Activated CD4-positive, alpha-beta T cell treated with anti-CD3 and anti-CD28 coated beads, Interleukin-2, amount 10 ng/mL, durations not matched to agents 24 days and 14 days (primary cell): ENCODE measurements at places on chromosomes 12 and 14.

DNA sequence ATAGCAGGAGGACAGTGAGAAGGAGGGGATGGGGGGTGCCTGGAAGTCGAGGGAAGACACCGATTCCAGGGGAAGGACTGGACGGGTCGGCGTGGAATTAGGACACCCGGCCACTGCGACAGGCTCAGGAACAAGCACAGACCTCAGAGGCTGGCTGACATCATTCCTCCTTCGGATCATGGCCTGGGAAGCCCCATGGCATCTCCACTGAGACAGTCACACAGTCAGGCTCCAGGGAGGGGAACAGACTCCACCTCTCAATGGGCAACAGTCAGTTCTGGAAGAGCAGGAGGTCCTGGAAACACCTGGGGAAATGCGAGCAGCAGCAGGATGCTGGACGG lies 67.9 kb upstream of the FBRSL1 start:
- no peak for DNase-seq

- no peak for DNase-seq
Observed at GRCh38 chr12:131635491-131636122, 75.3 kb upstream of the SFSWAP start.

DNA sequence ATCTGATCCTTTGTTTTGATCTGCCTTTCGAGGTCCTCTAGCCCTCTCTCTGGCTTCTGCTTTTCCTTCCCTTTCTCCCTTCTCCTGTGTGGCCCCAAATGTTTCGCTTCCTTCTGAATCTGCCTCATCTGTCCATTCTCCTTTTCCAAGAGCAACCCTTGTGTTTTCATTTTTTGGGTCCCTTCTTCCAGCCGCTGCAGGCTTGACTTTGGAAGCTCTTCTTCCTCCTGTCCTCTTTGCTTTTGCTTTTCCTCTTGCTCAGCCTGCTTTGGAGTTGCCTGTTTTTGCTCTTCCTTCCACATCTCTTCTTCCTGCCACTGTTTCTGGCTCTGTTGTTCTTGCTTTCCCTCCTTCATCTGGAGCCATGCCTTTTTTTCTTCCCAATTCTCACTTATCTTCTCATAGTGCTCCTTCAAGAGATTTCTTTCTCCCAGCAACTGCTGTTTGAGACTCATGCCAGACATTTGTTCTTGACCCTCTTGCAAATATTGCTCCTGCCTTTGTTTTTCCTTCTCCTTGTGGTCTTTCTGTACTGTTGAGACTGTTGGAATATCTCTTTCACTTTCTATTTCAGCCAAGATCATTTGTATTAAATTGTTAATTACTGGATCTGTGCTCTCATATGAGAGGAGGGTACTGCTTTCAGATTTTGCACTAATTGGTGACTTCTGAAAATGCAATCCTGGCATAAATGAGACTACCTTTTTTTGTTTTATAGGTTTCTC lies 42.4 kb downstream of the FAM186A start:
- DNase-seq, result no peak

- no peak for DNase-seq
Observed at GRCh38 chr12:92155733-92156132, 10.1 kb upstream of the BTG1 start.

DNA sequence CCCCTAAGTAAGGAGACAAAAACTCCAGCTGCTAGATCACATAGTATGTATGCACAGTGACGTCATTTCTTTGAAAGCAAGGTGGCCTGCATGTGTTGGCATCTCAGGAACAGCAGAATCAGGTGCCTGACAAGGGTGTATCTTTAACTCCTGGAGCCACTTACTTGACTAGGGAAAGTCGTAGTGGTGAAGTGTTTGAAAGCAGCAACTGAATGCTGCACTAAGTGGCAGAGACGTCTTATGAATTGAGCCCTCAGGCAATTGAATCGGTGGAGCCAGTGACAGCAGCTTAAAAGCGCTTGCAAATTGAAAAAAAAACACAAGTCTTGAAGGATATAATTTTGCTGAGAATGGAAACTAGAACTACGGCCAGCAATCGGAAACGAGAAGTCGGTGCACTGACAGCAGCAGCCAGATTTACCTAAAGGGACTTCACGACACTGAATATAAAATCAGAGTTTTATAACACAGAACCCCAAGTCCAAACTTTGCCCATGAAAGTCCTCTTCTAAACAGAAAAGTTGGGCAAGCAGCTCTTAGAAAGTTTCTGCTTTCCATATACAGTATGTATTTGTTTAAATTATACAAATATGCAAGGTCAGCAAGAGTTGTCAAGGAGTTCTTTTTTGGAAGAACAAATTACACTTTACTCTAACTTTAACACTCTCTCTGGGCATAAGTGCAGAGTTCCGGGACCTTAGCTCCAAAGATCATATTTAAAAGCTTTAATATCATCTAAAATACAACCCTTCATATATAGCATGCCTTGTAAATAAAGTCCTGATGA lies 1.1 kb downstream of the IGF1 start:
- peak; percentile 74 for DNase-seq

GRCh38 chr12:31897781-31898503 lies 61.3 kb upstream of the RESF1 start:
- no peak for DNase-seq

GRCh38 chr12:105409801-105410471 lies 79.4 kb downstream of the C12orf75 start:
- no peak for DNase-seq

- DNase-seq, result no peak
Observed at GRCh38 chr14:101467181-101467926, 93.9 kb upstream of the DIO3 start.

DNA sequence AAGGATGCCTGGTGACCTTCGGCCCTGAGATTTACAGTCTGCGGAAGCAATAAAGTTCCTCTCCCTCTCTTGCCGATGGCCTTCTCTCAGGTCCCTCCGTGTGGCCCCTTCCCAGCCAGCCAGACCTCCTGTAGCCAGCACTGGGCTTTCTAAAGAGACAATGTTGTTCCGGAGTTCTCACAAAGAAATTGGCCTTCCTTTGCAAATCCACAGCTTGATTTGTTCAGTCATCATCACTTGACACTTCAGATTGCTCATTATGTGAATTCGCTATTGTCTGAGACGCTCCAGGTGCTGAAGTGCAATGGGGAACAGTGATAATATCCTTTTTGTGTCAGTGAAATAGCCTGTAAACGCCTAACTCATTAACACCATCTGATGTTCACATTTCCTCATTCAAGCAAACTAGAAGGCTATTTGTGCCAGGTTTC lies 43.7 kb upstream of the GPHB5 start:
- no peak for DNase-seq

GRCh38 chr12:29164477-29165393 lies 15.7 kb downstream of the FAR2 start:
- peak; percentile 47 for DNase-seq

GRCh38 chr12:94813314-94813713 lies 163.0 kb upstream of the TMCC3 start:
- no peak for DNase-seq

GRCh38 chr14:32078858-32079216 lies 1.7 kb downstream of the ARHGAP5 start:
- peak; percentile 61 for DNase-seq

- peak; percentile 16 for DNase-seq
Observed at GRCh38 chr12:5520831-5521230, 88.9 kb downstream of the NTF3 start.

DNA sequence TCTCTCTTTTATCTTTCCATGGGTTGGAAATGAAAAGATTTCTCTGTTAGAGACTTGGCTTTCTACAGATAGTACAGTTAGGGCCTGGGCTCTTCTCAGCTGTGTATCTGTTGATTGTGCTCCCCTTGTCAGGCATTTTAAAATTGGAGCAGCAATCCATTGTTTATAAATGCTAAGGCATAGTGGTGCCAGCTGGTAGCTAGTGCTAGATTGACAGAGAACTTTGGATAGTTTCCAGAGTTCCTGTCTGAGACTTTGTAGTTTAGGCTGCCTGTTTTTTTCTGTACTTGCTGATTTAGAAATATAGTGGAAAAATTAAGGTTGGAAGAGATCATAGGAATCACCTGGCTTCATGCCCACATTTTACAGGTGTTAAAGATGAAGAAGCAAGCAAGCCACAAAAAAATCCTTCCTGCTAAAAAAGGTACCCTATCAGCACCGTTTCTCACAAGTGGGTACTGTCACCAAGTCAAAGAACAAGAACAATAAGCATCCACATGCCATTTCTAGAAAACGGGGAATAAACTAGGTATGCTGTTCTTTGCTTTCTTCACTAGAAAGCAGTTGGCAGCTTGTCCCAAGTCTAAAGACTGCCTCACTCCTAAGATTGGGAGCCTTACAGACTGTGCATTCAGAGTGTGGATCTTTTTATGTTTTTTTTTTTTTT lies 6.2 kb downstream of the TTLL5 start:
- DNase-seq, result no peak

DNA sequence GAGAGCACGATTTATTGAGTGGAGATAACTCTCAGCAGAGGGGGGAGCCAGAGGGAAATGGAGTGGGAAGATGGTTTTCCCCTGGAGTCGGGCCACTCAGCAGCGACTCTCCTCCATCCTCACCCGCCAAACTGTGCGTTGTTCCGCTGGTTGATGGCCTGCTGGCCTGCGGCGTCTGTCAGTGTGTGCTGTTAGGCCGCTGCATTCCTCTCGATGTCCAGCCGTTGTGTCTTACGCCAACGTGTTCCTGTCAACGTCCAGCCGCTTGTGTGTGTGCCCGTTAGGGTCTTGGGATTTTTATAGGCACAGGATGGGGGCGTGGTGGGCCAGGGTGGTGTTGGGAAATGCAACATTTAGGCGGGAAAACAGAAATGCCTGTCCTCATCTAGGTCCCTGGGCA lies 69.2 kb downstream of the PTPRQ start:
- DNase-seq, result no peak

DNA sequence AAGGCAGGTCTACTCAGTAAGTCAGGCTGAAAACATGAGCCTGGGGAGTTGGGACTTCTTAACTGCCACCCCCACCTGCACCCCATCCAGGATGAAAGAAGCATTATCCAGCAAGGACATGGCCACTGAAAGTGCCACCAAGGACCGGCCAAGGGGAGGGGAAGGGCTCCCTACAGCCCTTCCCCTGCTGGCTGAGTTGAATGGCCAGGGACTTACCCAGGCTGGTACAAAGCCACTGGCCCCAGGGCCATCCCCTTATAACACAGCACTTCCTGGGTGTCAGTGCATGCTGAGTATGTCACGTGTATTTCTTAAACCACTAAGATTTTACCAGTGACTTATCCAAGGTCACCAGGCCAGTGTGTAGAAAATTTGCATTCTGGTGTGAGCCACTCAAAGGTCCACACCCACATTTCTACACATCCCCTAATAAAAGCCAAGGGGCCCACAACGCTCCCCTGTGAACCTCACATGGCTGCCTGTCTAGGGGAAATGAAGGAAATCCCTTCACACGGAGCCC lies 29.3 kb upstream of the ZFP36L1 start:
- peak; percentile 64 for DNase-seq

- DNase-seq, result no peak
Observed at GRCh38 chr14:68589447-68590200, 203.2 kb downstream of the ZFP36L1 start.

DNA sequence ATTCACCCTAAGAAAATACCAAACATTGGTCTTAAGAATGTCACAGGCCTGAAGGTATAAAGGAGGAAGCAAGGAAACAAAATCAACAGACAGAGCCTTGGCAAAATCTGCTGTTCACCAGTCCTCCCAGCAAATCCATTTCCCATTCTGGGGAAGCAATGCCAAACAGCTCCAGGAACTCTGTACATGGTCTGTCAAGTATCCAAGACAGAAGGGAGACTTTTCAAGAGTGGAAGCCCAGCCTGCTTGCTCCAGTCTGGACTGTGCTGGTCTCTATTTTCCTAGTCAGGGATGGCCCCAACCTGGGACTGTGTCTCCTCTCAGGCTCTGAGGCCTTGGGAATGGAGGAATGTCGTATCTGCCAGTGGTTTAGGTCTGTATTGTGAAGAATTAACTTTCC lies 251.5 kb downstream of the DAD1 start:
- DNase-seq, result no peak

DNA sequence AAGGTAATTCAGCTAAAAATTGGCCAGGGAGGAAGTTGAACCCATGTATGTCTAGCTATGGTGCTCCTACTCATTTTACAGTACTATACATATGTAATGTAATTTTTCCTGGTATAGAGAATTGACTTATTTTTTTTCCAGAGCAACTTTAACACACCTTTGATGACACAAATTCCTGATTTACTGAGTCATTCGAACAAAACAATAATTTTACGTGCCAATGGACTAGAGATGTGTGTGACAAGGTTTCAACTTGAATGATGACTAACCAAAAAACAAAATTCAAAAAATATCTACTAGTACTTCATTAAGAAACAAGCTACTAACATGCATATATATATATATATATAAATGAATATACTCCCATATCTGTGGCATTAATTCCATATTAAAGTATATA lies 180.5 kb downstream of the KITLG start:
- DNase-seq, result no peak

DNA sequence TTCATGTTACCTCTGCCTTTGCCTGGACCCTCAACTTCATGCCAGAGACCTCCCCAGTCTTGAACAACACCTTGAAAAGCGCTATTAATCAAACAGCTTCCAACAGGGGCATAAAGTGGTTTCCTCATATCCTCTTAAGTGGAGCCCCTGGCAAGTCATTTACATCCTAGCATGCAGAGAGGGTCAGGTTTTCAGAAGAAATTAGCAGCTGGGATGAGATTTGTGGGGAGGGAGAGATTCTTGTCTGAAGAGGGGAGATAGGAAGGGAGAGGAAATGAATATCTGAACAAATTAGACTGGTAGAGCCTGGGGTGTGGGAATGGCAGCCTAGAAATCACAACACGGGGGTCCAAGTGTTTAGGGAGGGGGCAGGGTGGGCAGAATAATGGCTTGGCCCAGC lies 45.6 kb downstream of the CALM1 start:
- DNase-seq, result no peak

- DNase-seq, result no peak
Observed at GRCh38 chr12:55862286-55862685, 19.6 kb upstream of the MMP19 start.

DNA sequence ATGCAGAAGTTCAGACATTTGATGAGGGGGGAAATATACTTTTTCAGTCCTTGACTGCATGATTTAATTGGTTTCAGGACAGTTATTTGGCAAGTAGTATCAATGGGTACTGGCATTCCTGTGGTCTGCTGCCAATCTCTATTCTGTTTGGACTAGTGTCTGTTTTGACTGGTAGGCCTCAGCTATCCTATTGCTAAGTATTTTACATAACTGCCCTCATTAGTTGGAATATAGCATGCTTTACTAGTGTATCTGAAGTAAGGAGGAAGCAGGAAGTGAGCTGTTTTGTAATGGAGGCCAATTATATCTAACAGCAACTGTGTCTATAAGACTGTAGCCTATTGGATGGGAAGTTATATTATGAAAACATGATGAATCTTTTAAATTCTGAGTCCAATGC lies 104.3 kb downstream of the FLRT2 start:
- DNase-seq, result no peak
